ENCODE measurements at places on chromosomes 11 and 22. TPM values are rescaled to one million over a fixed set of nuclear protein-coding genes. Genes with fewer than 3 reads are reported as not detected.
A peak's percentile ranks its signal among the peaks of the same experiment; 100 is the strongest.

DNA sequence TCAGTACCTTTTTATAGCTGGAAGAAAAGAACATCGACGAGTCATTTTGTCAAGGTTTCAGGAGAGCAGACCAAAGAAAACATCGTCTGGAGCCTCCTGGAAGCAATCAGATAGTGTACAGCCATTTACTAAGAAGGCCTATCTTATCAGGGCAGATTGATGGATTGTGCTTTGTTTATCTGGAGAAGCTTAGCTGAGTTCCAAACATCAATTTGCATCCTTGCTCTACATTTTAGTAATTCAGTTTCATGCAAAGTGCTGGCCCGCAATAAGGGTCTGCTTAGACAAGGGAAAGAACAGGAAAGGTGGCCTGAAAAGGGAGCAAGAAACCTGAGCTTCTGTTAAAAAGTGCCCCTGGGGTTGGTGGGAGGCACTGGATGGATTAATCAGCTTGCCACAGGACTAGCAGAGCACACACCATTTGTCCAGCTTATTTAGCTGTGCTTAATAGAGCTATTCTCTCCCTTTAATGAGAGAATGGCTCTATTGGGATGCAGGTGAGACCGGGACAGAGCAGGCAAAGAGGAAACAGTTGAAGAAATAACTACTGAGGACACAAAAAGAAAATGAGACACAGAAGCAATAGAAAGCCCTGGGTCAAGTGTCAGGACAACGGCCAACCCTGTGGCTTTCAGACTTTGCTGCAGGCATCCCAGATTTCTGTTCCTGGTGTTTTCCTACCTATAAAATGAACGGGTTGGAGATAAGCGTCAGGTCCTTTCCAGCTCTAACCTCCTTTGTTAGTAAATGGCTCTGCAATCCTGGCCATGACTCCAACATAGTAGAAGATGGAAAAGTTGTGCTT, 122.1 kb upstream of the TTC12 start:
- no peak for DNase-seq

GRCh38 chr11:101955278-101955677, 39.0 kb upstream of the ANGPTL5 start:
- DNase-seq: no peak

- DNase-seq: no peak
These were observed 139.6 kb downstream of the LARGE1 start for GRCh38 chr22:33780531-33781136.

DNA sequence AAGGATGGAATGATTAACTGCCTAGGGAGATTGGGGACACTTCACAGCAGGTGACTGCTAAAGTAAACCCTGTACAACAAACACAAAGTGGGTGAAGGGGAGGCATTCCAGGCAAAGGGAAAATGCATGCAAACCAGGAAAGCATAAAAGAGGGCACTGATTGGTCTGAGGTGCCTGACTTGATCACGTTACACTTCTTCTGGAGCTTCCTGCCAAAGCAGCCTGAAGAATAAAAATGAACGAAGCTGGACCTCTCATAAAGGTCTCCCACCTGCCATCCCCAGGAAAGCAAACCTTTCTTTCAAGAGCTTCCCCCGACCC, 46.7 kb upstream of the SCUBE2 start:
- DNase-seq: no peak

The GAL gene
- 1.1 TPM for total RNA-seq

DNA sequence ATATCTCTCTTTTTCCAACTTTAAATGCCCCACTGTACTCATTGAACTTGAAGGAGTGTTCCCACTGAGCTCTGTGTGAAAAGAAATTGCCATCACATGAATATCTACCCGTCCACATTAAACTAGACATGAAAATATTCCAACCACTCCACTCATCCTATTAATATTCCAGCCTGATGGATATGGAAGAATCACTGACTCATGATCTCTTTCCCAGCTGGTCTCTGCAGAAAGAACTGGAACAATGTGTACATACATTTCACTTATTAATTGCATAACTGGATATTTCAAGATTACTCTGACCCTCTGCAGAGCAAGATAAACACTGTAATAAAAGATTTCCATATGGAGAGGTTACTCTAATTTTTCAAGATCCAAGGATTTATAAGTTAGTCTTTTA, 711.1 kb upstream of the LRRC4C start:
- no peak for DNase-seq

- no peak for DNase-seq
These were observed 10.9 kb downstream of the TCIRG1 start for GRCh38 chr11:68049509-68050370.

The NRXN2 gene
- 3.6 TPM for total RNA-seq

DNA sequence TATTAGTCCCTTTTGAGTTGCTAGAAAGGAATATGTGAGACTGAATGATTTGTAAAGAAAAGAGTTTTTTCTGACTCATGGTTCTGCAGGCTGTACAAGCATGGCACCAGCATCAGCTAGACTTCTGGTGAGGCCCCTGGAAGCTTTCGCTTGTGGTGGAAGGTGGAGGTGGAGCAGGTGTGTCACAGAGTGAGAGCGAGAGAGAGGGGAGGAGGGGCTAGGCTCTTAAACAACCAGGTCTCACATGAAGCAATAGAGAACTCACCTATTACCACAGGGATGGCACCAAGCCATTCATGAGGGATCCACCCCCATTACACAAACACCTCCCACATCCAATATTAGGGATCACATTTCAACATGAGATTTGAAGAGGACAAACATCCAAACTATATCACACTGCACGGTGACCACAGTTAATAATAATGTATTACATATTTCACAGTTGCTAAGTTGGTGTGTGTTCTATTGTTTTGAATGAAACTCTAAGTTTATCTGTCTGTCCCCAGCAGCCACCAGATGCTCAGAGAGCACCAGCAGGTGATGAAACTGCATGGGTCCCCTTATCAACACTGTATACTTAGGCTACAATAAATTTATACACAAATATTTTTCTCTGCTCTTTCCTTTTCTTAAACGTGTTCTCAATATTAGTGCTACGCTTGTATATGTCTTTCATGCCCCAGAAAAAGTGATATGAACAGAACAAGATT, 14.1 kb downstream of the ZFP91 start:
- DNase-seq: peak; percentile 61

DNA sequence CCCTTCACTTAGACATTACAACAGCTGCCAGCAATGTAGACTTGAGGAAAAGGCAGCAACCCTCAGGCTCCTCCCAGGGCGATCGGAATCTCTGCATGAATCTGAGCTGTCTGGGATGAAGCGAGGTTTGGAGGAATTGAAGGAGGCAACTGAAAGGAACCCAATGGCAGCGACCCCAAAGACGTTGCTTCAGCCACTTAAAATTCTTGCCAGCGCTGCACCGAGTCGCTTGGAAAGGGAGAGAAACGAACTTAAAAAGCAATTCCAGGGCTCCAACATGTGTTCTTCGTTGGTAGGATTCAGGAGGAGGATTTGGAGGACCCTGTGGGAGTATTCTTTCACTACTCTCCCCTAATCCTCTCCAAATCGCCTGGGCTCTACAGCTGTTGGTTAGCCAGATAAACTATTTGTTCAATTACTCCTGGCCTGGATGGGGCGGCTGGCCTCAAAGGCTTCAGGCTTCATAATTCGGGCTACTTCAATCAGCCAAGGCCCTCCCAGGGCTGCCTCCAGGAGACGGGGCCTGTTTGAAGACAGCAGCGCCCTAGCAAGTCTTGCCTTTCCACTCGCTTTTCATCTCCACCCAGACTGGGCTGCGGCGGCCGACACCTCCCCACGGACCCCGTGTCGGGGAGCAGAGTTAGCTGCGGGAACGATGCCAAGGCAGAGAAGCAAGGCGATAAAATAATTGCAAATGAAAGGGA, 72.4 kb upstream of the TMEM45B start:
- DNase-seq: no peak

DNA sequence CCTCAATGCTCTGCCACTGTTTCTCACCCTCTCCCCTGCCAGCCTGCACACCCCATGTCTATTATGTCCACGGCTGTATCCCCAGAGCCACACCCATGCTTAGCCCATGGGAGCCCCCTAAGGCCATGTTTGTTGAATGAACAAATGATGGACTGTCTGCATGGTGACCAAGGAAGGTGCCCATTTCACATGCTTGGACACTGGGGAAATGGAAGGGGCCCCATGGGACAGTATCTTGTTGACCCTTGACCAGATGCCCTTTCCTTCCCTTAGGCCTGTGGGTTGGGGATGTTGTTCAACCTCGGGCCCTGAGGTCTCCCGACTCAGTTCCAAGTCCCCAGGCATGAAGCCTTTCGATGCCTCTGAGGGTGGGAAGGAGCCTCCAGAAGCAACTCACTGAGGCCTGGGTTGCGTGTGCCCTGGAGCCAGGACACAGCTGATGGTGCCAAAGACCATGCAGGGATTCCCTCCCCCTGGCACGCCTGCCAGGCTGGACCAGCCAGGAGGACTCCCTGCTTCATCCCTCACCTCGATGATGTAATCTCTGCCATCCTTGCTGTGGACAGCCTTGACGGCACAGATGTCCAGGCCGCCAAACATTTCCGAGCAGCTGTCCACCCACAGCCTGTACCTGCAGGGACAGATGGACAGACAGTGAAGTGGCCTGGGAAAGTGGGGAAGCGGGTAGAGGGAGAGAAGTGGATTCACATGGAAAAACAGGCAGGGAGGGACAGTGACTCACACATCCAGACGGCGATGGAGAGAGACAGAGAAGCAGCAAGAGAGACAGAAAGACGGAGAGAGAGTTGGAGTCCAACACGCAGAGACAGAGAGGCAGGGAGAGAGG, 58.9 kb downstream of the FBXO7 start:
- DNase-seq: no peak
